Activated B cell treated with CpG ODN at 0.5 μM for 24 hours (primary cell): ENCODE measurements at places on chromosomes 13 and 19. TPM values are rescaled to one million over a fixed set of nuclear protein-coding genes. Genes with fewer than 3 reads are reported as not detected.

KLHL26 gene
- 10.9 and 11.3 TPM in 2 replicates for total RNA-seq

ABCA7 gene
- total RNA-seq, result 164 and 188 TPM in 2 replicates

NXNL1 gene
- total RNA-seq, result not detected in 2 replicates

- H3K27ac ChIP-seq, result no peak overlapping the region
- H3K4me3 ChIP-seq, result no peak overlapping the region
- H3K36me3 ChIP-seq, result no peaks in the 10 kb centered on the region
- H3K27me3 ChIP-seq, result peaks cover 13% of the 10 kb centered on the region
- no peaks in the 10 kb centered on the region for H3K4me1 ChIP-seq
These were observed 79.9 kb upstream of the GSX1 start for GRCh38 chr13:27712421-27712820.

- no peaks in the 10 kb centered on the region for H3K36me3 ChIP-seq
- no peak for DNase-seq
- no peak overlapping the region for H3K27ac ChIP-seq
These were observed 26.7 kb upstream of the RNF113B start for GRCh38 chr13:98203646-98204326.
